Activated CD8-positive, alpha-beta memory T cell treated with anti-CD3 and anti-CD28 coated beads for 1 hour (primary cell): ENCODE measurements at places on chromosomes 1 and 21.

DNA sequence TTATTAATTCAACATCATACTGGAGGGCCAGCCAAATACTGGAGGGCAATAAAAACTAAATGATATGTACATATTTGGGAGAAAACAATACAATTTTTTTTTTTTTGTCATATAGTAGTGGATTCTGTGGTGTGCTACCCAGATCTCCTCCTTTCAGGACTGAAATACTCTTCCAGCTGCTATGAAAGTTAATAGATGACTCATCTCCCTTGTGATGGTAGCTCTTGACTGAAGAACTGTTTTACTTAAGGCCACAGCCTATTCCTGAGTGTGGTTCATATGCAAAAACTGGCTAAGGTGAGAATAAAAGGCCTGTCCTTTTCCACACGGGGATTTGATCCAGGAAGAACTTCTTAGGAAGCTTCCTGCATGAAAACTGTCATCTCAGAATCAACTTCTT lies 307.9 kb downstream of the HLX start:
- DNase-seq = no peak

- no peak for DNase-seq
Observed at GRCh38 chr1:110647254-110647891, 27.4 kb downstream of the KCNA3 start.

GRCh38 chr21:38476385-38476784 lies 21.9 kb downstream of the ERG start:
- DNase-seq = no peak

- DNase-seq = no peak
Observed at GRCh38 chr1:183241471-183241870, 55.4 kb downstream of the LAMC2 start.

- DNase-seq = no peak
Observed at GRCh38 chr1:209733409-209734192, 22.3 kb upstream of the TRAF3IP3 start.
